Umbilical cord (tissue), 2 donors: ENCODE measurements at places on chromosomes 5 and 9. TPM values are rescaled to one million over a fixed set of nuclear protein-coding genes. Genes with fewer than 3 reads are reported as not detected.

DNA sequence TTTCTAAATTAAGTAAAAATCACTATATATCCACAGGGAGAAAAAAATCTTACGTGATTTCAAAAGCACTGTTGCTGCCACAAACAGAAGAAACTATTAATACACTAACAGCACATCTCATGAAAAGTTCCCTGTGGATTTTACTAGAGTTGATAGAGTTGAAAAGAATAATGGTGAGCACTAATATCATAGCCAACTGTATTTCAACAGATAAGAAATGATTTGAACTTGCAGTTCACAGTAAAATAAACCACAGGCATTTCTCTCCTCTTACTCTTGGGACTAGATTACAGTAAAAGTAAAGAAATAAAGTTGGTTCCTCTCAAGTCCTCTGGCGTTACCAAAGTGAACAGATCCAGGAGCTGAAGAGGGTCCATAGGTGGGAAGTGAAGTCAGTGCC is 27.9 kb downstream of the AGTPBP1 start:
- DNase-seq, result no peak

DNA sequence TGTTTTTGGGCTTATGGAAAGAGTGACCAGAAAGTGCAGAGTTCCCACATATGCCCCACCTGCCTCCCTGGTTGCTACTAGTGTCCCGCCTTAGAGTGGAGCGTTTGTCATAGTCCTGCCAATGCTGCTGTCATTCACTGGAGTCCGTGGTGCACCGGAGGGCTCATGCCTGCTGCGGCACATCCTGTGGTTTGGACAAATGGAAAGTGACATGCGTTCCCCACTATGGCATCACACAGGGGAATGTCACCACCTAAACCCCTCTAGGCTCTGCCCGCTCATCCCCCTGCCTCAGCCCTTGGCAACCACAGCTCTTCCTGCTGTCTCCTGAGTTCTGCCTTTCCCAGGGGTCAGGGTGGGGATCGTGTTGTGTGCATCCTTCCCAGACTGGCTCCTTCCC is 29.2 kb downstream of the IRX4 start:
- no peak for DNase-seq

- no peak for DNase-seq
These were observed 149.0 kb upstream of the ITGA1 start for GRCh38 chr5:52638732-52639131.

- DNase-seq, result no peak
These were observed 51.8 kb downstream of the POU4F3 start for GRCh38 chr5:146390469-146390868.

DNA sequence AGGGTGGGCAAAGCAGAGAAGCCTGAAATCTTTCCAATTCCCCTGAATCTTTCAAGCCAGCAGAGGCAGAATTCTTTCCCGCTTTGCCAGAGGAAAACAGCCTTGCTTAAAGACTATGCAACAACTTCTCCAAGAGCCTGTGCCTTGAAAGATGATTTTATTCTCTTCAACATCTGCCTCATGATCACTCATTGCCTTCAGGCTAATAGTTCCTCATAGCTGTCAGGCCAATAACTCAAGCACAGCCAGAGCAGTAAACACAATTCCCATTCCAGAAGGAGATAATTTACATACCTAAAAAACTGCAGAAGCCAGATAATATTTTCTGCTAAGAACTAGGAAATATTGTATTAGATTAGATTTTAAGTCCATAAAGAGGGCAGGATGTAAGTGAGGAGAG is 92.3 kb upstream of the PUM3 start:
- DNase-seq, result no peak

DNA sequence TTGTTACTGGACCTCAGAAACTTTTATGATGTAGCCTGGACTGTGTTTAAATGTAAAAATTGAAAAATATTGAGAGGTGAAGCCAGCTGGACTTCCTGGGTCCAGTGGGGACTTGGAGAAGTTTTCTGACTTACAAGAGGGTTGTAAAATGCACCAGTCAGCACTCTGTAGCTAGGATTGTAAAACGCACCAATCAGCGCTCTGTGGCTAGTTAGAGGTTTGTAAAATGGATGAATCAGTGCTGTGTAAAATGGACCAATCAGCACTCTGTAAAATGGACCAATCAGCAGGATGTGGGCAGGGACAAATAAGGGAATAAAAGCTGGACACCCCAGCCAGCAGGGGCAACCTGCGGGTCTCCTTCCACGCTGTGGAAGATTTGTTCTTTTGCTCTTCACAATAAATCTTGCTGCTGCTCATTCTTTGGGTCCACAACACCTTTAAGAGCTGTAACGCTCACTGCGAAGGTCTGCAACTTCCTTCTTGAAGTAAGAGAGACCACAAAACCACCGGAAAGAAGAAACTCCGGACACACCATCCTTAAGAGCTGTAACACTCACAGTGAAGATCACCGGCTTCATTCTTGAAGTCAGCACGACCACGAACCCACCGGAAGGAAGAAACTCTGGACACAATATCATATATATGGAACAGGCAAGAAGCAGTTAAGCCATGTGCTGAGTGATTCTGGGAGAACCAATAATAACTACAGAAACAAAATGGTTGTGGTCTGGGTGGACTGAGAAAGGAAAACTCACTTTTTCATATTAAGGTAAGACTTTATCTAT is 201.3 kb downstream of the GABRG2 start:
- no peak for DNase-seq

Gene TNC
- total RNA-seq, result 437 TPM

Gene GARNL3
- 34.4 TPM for total RNA-seq

Gene SHOC1
- 3.6 TPM for total RNA-seq

Gene DNAJC18
- total RNA-seq, result 21.2 TPM

Gene ACOT12
- 4.6 TPM for total RNA-seq

Gene QRFP
- 0.48 TPM for total RNA-seq

Gene TUSC1
- 20.7 TPM for total RNA-seq

Gene SPATA31C1
- 1.2 TPM for total RNA-seq

Gene PRRX2
- 10.4 TPM for total RNA-seq

Gene HINT1
- 106 TPM for total RNA-seq
